HCT116 (cell line): ENCODE measurements at places on chromosomes 11 and 22.

- DNase-seq: no peak
Measured at GRCh38 chr22:34599567-34599966, 466.4 kb upstream of the ISX start.

DNA sequence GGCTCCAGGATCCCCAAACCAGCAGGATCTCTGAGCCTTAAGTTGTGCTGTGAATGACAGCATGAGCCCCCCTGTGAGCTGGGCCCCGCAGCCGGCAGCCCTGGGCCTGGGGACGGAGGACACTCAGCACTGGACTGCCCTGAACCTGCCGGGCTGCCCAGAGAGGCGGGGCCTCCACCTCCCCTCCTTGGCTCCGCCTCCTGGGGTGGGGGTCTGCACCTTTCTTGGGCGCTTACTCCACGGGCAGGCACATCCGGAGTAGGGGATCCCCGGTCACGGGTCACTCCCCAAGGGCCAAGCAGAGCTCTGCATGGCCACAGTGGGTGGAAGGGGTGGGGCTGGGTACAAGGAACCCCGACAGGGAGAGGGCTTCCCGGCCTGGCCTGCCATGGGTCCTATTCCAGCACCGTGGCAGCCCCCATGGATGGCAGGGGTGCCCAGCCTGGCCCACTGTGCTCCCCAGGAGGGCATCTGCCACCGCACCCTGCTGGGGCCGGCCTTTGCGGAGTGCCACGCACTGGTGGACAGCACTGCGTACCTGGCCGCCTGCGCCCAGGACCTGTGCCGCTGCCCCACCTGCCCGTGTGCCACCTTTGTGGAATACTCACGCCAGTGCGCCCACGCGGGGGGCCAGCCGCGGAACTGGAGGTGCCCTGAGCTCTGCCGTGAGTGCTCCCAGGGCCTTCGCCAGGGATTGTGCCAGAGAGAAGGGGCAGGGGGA, 5.4 kb downstream of the MUC5B start:
- DNase-seq: no peak

GRCh38 chr22:30266445-30267381, at the start of gene OSM:
Gene OSM, minus strand, starts transcription at chr22:30266851. Its CDS starts 52 bp downstream, at chr22:30266799.
- DNase-seq: no peak

- DNase-seq: no peak
Measured at GRCh38 chr11:108865406-108865805, 200.5 kb downstream of the DDX10 start.

GRCh38 chr11:38594895-38595294, 1996.9 kb upstream of the RAG2 start:
- DNase-seq: no peak

DNA sequence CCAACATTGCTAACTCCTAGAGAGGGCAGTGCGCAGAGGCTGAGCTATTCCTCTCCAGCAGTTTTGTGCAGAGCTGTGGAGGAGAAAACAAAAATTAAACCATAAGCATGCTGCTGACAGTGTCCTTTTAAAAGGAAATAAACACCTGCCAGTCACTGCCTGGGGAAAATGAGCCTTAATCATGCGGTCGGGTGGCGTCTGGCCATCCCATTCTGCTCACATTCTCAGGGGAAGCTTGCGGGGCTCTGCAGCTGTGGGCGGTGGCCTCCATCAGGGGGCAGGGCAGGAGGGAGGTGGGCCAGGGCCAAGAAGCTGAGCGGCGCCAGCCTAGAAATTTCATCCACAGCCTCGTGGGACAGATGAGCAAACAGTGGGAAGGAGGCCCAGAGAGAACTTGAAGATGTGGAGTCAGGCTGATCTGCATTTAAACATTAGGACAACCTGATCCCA, 71.0 kb upstream of the TP53I11 start:
- DNase-seq: no peak

DNA sequence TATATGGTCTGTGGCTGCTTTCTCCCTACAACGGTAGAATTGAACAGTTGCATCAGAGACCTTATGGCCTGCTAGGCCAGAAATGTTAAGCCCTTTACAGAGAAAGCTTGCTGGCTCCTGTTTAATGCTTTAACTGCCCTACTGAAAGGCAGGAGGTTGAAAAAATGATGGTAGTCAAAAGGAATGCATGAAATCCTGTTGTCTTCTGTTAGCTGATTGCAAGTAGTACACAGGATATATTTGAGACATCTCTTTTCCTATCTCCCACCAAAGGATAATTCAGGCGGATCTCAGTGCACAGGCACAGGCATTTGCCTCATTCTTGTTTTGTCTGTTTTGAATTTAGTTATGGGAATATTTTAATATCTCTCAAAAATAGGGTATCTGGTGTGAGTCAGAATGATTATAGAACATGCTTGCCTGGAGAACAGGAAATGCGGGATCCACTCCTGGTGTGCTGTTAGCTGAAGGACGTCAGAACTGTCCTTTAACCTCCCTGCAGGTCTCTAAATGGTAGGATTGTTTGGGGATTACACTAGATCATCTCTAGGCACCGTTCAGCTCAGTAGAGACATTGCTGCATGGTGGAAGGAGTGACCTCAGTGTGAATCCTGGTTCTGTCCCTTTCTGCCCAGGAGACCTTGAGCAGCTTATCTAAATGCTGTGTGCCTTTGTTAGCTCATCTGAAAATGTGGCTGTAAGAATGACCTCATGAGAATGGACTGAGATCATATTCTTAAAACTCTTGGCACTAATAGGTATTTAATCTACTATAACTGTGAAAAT, 49.5 kb downstream of the PACS1 start:
- peak; percentile 55 for DNase-seq

DNA sequence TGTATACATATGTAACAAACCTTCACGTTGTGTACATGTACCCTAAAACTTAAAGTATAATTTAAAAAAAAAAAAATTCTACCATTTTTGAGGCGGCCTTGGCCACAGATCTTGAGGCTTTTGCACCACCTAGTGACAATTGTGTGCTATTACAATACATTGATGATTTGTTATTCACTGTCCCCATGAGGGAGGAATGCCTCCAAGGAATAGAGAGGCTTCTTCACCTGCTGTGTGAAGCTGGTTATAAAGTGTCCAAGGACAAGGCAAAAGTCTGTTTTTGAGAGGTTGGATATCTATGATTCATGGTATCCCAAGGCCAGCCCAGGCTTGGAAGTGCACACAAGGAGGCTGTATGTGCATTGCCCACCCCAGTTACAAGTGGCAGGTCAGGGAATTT, 30.7 kb downstream of the SLC22A25 start:
- peak; percentile 10 for DNase-seq

GRCh38 chr22:29635734-29636357, 32.4 kb downstream of the NF2 start:
- peak; percentile 34 for DNase-seq

GRCh38 chr11:15525582-15525981, 410.9 kb downstream of the INSC start:
- DNase-seq: no peak

GRCh38 chr22:47401976-47402770, 639.7 kb downstream of the TBC1D22A start:
- no peak for DNase-seq

DNA sequence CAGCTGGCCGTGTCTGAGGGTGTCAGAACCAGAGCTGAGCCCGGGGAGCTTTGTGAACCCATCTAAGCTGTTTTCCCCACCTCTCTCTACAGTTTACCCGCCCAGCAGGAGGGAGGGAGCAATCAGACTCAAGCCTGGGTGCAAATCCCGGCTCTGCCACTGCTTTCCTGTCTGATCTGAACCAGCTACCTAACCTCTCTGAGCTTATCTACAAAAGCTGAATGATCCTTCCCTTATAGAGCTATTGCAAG, 252 bp downstream of the APOL2 start:
- DNase-seq: no peak

DNA sequence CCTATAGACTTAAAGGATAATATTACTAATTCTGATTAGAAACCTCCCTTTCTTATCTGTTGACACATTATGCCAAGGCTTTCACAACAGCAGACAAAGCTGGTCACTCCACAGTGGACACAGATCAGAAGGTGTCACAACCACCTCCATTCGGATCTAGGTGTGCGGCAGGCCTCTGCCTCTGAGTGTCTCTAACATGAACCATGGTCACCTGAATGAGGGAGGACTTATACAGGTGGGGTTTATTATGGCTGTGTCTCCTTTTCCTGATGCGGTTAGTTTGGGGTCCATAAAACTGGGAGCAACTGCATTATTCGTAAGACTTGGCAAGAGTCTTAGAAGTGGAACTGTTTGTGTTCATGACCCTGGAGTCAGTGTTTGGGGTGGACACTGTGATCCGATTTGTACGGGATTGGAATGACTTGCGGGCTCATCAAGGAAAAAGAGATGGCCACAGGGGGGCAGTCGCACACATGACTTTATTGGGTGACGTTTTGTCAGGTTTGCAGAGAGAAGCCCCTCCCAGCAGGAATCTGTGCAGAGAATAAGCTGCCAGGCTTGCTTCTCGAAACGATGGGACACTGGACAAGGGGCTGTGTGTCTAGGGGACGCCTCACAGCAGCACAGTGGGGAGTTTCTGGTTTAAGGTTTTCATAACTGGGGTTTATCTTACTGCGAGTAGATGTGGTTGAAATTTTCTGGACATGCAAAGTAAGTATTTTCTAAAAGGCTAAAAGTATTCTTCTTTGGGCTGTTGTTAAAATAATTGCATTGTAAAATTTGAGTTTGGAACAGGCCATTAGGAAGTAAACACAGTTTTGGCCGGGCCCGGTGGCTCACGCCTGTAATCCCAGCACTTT, 90.6 kb downstream of the GAB4 start:
- DNase-seq: peak; percentile 65

GRCh38 chr22:46421267-46421666, 85.8 kb downstream of the TRMU start:
- DNase-seq: no peak

GRCh38 chr11:80515097-80515496, 1074.3 kb upstream of the TENM4 start:
- DNase-seq: no peak

- no peak for DNase-seq
Measured at GRCh38 chr11:42593441-42593840, 718.4 kb upstream of the API5 start.

GRCh38 chr11:114274637-114275036, 21.6 kb upstream of the NNMT start:
- DNase-seq: no peak

GRCh38 chr22:33921525-33922348, 1.5 kb upstream of the LARGE1 start:
- DNase-seq: no peak

- no peak for DNase-seq
Measured at GRCh38 chr11:125350206-125351032, 145.6 kb downstream of the FEZ1 start.

GRCh38 chr11:47259232-47259977, 1.6 kb downstream of the NR1H3 start:
- DNase-seq: no peak

DNA sequence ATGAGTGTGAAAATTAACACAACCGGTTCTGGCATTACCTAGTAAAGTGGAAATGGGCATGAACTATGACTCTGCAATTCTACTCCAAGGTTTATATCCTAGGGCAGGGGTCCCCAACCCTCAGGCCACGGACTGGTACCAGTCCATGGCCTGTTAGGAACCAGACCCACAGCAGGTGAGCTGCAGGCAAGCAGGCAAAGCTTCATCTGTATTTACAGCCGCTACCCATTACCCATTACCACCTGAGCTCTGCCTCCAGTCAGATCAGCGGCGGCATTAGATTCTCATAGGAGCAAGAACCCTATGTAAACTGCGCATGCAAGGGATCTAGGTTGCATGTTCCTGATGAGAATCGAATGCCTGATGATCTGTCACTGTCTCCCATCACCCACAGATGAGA, 49.8 kb downstream of the MORC2 start:
- DNase-seq: no peak

DNA sequence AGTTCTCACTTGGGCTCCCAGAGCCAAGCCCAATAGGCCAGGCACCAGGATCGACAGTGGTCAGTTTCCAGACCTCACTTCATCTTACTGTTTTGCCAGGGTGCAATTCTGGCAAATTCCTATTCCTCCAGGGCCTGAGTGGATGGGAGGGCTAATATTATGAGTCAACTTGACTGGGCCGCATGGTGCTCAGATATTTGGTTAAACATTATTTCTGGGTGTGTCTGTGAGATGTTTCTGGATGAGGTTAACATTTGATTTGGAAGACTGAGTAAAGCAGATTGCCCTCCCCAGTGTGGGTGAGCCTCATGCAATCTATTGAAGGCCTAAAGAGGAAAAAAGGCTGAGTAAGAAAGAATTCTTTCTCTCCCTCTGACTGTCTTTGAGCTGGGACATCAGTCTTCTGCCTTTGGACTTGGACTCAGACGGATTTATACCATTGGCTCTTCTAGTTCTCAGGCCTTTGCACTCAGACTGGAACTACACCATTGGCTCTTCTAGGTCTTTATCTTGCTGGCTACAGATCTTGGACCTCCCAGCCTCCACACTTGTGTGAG, 132.9 kb upstream of the ZBED5 start:
- no peak for DNase-seq

GRCh38 chr22:36328635-36329253, 59.0 kb downstream of the MYH9 start:
- no peak for DNase-seq

- DNase-seq: no peak
Measured at GRCh38 chr22:39475337-39475736, 18.5 kb downstream of the MGAT3 start.

- no peak for DNase-seq
Measured at GRCh38 chr11:1373536-1374214, 16.1 kb upstream of the BRSK2 start.

GRCh38 chr22:20428496-20429253, 8.9 kb downstream of the SCARF2 start:
- no peak for DNase-seq
